ENCODE measurements at places on chromosomes 6 and 20. TPM values are rescaled to one million over a fixed set of nuclear protein-coding genes. Genes with fewer than 3 reads are reported as not detected.

DNA sequence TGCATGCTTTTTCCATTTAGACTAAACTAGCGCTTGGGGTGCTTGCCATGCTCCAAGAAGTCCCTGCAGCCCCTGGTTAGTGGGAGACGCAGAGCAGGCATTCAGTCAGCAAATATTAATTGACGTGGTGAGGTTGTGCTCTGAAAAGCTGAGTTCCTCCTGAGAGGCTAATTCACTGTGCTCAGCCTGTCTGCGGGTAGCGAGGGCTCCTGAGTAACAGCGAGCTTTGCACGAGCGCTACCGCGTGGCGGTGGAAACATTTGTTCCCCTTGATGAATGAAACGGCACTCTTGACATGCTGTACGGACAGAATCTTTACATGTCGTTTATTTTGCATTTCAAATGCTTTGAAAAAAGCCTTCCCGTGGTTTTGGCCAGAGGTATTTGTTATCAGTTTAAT lies 170.6 kb upstream of the AGPAT4 start:
- no peak for DNase-seq

DNA sequence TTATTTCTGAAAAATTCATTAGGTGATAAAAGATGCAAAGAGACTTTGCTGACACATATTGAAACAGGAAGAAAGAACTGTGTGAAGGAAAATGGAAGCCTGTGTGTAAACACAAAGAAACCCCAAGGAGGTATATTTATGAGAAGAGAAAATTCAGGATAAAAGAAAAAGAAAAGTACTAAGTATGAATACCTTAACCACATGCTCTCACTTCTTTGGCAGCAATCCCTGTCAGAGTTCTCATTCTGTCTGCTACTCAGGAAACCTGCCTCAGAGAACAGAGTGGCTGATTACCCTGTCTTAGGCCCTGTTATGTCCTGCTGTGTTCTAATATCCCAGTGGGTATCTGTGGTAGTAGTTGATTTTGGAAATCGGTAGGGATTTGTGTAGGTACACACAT lies 457.9 kb downstream of the TBC1D32 start:
- DNase-seq = no peak

GRCh38 chr6:143952947-143953701 lies 54.9 kb downstream of the PLAGL1 start:
- DNase-seq = no peak

The EFCAB8 gene
- 0.11 TPM for polyA plus RNA-seq

The CDH22 gene
- 0.04 TPM for polyA plus RNA-seq

Measured in urinary bladder (tissue), 4 donors.